A549 treated with RU486 at 1 μM for 4 hours (cell line): ENCODE measurements at places on chromosomes 7 and 10. TPM values are rescaled to one million over a fixed set of nuclear protein-coding genes. Genes with fewer than 3 reads are reported as not detected.

KCP gene
- total RNA-seq: 0.08 to 0.18 TPM (median 0.14 TPM) in 5 replicates

ELFN1 gene
- total RNA-seq: 0.32 to 0.59 TPM (median 0.39 TPM) in 5 replicates

HABP2 gene
- 0.05 to 0.21 TPM (median 0.09 TPM) in 5 replicates for total RNA-seq

PRXL2A gene
- total RNA-seq: 40.7 to 49.9 TPM (median 45.7 TPM) in 5 replicates

NRP1 gene
- 84.8 to 110 TPM (median 90.9 TPM) in 5 replicates for total RNA-seq

FOXI2 gene
- total RNA-seq: not detected in 5 replicates

PPP1R17 gene
- total RNA-seq: not detected in 5 replicates

GDF2 gene
- total RNA-seq: not detected in 5 replicates

TRIM4 gene
- total RNA-seq: 20.5 to 27.9 TPM (median 26.3 TPM) in 5 replicates

MSS51 gene
- total RNA-seq: 0.36 to 0.79 TPM (median 0.41 TPM) in 5 replicates

HOXA2 gene
- 0.77 to 1.4 TPM (median 0.98 TPM) in 5 replicates for total RNA-seq

WASHC2A gene
- total RNA-seq: 12.2 to 15.0 TPM (median 12.8 TPM) in 5 replicates

LIPJ gene
- total RNA-seq: not detected in 5 replicates

GPR85 gene
- not detected in 5 replicates for total RNA-seq

IGF2BP3 gene
- 15.8 to 28.0 TPM (median 25.1 TPM) in 5 replicates for total RNA-seq
